ENCODE measurements at places on chromosomes 3 and 15. TPM values are rescaled to one million over a fixed set of nuclear protein-coding genes. Genes with fewer than 3 reads are reported as not detected.

The GOLGA8T gene
- total RNA-seq, result not detected

The SPTSSB gene
- not detected for total RNA-seq

The SPESP1 gene
- 1.0 TPM for total RNA-seq

The MYLK gene
- total RNA-seq, result not detected

The ENTPD3 gene
- not detected for total RNA-seq

The NTRK3 gene
- total RNA-seq, result not detected

The SHC4 gene
- total RNA-seq, result 0.10 TPM

The ZNF717 gene
- 16.5 TPM for total RNA-seq

The SSUH2 gene
- total RNA-seq, result 0.13 TPM

The EMC7 gene
- 52.3 TPM for total RNA-seq

The MCF2L2 gene
- total RNA-seq, result 2.1 TPM

The PRR20G gene
- total RNA-seq, result not detected

The SEMA5B gene
- not detected for total RNA-seq

The UCN2 gene
- total RNA-seq, result not detected

The PRICKLE2 gene
- not detected for total RNA-seq

Data from activated naive CD4-positive, alpha-beta T cell treated with anti-CD3 and anti-CD28 coated beads, Interleukin-2, amount 10 ng/mL, durations not matched to agents 5 hours and 36 hours (primary cell).